ENCODE measurements at places on chromosomes 2 and 18.

GRCh38 chr18:35747894-35748472 lies 166.4 kb downstream of the GALNT1 start:
- DNase-seq, result no peak

GRCh38 chr2:178109813-178110212 lies 2.4 kb upstream of the RBM45 start:
- DNase-seq, result no peak

GRCh38 chr18:3455907-3456685 lies 6.1 kb downstream of the TGIF1 start:
- DNase-seq, result no peak

GRCh38 chr18:78080081-78080480 lies 830.4 kb downstream of the GALR1 start:
- DNase-seq, result no peak

GRCh38 chr2:67982956-67983355 lies 79.8 kb downstream of the C1D start:
- no peak for DNase-seq

- DNase-seq, result no peak
Measured at GRCh38 chr2:137893145-137893544, 71.1 kb upstream of the HNMT start.

GRCh38 chr2:142874293-142874814 lies 3.1 kb upstream of the KYNU start:
- DNase-seq, result no peak

GRCh38 chr18:54856105-54856646 lies 27.9 kb downstream of the RAB27B start:
- no peak for DNase-seq

GRCh38 chr2:50355891-50356290 lies 676.0 kb downstream of the NRXN1 start:
- no peak for DNase-seq

- no peak for DNase-seq
Measured at GRCh38 chr2:234911271-234911670, 40.5 kb upstream of the SH3BP4 start.

GRCh38 chr2:41911033-41911432 lies 136.8 kb upstream of the PKDCC start:
- no peak for DNase-seq

GRCh38 chr2:127479219-127479825 lies 47.0 kb downstream of the IWS1 start:
- no peak for DNase-seq

- no peak for DNase-seq
Measured at GRCh38 chr2:194086129-194086528, 1570.9 kb upstream of the SLC39A10 start.

- DNase-seq, result no peak
Measured at GRCh38 chr2:195612611-195613495, 44.2 kb upstream of the SLC39A10 start.

GRCh38 chr18:22678486-22678885 lies 254.6 kb upstream of the RBBP8 start:
- DNase-seq, result no peak

DNA sequence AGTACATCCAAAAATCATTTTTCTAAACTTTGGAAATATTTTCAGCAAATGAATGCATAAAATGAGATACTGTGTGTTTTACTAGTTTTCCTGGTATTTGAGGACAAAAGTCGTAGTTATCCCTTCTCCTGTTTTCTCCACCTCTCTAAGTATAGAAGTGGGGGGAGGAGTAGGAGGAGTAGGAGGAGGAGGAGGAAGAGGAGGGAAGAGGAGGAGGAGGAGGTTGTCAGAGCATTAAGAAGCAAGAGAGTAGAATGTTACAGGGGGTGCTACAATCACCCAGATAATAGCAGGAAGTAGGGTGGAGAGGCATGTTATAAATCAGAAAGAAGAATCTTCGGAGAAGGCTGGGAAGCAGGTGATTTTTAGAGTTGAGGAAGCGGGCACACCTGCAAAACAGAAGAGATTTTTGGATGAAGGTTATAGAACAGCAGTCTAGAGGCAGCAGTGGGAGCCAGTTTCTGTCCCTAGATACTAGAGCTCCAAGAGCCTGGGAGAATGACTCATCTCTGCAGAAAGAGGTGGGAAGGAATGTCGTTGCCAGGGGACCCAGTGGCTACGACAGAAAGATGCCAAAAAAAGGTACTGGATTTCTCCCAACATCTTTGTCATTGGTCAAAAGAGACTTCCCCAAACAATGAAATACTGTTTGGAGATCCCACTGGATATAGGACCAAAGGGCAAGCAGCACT lies 44.2 kb upstream of the AQP4 start:
- no peak for DNase-seq

- no peak for DNase-seq
Measured at GRCh38 chr18:79383388-79384056, 12.2 kb upstream of the NFATC1 start.

GRCh38 chr2:189505492-189505891 lies 64.2 kb downstream of the WDR75 start:
- DNase-seq, result no peak

DNA sequence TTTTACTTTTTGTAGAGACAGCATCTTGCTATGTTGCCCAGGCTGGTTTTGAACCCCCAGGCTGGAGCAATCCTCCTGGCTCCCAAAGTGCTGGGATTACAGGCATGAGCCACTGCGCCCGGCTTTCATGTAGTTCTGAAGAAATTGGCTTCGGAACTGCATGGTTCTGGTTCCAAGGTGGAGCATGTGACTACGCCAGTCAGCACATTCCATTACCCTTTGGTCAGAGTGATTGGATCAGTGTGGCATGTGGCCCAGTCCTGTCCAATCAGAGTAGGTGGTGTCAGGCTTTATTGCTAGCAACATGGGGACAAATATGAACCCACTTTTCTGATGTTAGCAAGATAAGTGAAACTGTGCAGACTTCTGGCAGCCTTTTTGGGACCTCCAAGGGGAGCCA lies 16.3 kb upstream of the ATOH8 start:
- no peak for DNase-seq

DNA sequence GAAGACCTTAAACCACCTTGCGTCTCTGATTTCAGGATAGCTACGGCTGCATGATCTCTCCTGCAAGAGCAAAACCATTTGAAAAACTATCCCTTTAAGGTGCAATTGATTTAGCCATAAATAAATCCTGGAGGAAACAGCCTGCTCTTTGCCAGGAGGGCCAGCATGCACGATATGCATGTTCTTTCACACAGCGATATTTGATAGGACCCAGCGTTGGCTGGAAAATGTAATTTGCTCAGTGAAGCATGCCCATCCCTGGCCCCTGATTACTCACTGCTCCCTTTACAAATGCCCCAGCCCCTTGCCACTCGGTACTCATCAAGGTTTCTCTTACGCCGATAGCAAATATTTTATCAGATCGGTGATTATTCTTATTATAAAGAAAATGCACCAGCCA lies 315.4 kb downstream of the CDH2 start:
- DNase-seq, result no peak

DNA sequence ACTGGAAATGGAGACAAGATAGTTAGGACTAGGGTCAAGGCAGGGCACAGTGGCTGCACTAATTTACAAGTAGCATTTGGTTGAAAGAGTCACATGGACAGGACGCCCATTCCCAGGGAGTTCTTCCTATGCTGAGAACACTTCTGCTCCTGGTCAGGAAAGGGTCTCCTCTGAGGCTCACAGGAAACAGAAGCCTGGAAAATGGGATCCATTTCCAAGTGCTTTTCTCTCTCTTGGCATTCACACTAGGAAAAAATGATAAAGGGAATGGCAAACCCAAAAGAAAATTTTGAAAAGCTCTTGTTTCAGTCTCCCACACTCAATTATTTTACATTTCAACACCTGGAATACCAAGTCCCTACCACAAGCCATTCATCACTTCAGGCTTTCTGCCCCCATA lies 88.7 kb downstream of the COBLL1 start:
- DNase-seq, result no peak

GRCh38 chr2:172350839-172351479 lies 76.4 kb upstream of the ITGA6 start:
- DNase-seq, result no peak
